ENCODE measurements at places on chromosomes 7 and 10.

- no peak for DNase-seq
These were observed 7.3 kb downstream of the IL2RA start for GRCh38 chr10:6054884-6055283.

DNA sequence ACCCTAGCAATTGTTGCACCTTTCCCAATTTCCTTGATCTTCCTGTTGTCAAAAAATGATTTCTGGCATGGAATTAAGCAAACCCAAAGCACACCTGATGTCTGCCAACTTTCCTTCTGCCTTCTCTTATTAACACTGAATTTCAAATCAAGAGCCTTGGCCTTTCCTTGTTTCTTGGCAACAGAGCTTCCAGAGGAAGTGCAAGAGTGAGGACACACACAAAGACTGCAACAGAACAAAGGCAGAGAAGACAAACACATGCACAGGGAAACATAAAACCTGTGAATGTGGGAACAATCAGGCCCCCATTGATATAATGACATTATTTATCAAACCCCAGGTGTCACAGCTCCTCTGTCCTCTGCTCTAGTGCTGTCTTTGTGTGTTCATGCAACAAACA lies 73.0 kb upstream of the IL6 start:
- DNase-seq: no peak

DNA sequence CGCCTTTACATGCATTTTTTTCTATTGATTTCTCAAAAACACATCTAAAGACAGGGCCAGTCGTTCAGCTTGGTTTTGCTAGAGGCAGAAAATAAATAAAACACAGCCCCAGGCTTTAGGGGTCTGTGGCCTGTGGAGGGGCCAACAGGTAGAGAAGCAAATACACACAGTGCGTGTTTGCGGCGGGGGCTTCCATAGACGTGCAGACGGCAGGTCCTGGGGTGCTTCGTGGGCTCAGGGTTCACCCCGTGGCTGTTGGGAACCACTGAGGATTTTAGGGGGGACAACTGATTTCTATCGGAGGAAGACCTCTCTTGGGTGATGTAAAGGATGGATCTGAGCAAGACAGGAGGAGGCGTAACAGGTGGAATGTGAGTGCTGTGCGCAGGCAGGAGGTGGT lies 445.7 kb upstream of the FOXK1 start:
- no peak for DNase-seq

GRCh38 chr7:117231047-117231359 lies 91.9 kb downstream of the WNT2 start:
- DNase-seq: no peak

DNA sequence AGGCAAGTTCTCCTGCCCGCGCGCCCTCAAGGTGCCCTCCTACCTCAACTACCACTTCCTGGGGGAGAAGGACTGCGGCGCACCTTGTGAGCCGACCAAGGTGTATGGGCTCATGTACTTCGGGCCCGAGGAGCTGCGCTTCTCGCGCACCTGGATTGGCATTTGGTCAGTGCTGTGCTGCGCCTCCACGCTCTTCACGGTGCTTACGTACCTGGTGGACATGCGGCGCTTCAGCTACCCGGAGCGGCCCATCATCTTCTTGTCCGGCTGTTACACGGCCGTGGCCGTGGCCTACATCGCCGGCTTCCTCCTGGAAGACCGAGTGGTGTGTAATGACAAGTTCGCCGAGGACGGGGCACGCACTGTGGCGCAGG lies 1.4 kb downstream of the FZD1 start:
- no peak for DNase-seq
